ENCODE measurements at places on chromosomes 12 and 14.

DNA sequence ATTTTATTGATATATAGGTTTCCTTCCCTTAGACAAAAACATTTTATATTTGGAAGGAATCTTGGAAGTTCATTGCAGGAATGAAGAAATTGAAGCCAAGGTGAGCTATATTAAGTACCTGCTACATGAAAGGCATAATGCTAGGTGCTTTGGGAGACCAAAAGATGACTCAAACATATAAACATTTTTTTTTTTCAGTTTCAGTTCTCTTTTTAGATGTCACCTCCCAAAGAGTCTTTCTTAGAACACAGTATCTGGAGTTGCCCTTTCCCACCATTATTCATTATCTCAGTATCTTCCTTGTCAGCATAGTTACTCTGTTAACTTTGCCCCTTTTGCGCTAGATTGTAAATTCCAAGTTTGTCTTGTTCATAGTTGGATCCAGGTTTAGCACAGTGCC, 1.1 kb downstream of the LIN52 start:
- DNase-seq: no peak

DNA sequence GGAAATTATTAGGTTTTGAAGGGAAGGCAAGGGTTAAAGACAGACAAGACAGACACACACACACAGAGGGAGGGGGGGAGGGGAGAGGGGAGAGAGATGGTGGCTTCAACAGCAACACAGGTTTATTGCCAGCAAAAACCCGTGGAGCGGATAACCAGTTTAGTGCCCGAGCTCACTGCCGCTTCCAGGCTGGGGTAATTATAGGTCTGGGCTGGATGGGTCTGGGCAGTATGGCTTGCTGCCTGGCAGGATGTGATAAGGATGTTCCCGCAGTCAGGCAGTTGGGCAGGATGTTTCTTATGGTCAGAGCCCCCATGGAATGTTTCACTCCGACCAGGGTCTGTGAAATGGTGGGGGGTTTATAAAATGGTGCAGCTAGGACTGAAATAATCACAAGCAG, 4.4 kb upstream of the TDRD9 start:
- no peak for DNase-seq

DNA sequence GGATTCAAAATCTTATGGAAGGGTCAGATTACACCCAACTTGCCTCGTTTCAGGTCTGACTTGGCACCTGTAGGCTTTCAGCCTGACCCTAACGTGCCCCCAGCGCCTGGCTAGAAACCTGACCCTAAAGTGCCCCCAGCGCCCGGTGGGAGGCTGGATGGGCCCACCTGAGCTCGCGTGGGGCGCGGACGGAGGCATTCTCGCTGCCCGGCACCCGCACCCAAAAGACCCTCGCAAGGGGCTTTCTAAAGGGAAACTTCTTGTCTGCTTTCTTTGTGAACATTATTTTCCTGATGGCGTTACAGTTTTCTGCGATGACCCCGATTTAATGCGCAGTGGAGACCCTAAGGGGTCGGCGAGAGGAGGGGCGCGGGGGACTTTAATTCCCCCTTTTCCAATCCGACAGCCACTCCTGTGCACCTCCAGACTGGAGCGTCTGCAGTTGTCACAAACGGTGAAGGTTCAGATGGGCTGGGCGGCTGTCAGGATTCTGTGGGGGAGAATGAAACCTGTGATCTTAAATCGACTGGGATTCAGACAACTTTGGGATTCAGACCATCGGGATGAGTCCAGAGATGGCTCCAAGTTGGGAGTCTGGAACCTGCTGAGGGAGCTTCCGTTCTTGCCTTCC, 751 bp upstream of the HRK start:
- DNase-seq: no peak

DNA sequence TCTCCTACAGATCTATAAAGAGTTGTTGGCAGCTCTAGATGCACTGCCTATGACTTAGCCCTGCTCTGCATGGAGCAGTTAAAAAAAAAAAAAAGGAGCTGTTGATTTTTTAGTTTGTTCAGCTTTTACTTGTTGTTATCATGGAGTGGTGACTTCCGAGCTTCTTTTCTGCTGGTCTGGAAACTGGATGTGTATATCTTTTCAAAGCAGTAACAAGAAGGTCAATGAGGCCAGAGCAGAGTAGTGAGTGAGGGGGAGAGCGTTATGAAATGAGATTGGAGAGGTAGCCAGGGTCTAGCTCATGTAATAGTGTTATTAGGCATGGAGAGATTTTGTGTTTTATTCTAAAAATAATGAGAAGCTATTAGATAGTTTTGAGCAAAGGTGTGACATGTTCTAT, 13.2 kb upstream of the TUBA1B start:
- DNase-seq: no peak

- no peak for DNase-seq
Observed at GRCh38 chr12:21631367-21631766, 26.3 kb downstream of the LDHB start.

DNA sequence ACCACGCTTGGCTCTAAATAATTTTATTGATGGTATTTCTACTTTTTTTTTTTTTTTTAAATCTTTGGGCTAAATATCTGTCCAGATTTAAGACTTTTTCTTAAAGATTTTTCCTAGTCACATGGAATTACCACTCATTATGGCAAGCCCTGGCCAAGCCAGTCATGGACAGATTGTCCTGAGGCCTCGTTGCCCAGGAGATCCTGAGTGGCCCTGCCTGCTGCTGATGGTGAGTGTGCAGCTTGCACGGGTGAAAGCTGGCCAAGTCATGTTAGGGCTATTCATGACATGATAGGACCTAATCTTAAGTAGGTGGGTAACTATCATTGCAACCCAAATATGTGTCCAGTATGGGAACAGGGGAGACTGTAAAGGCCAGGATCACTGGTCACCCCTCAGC, 27.8 kb downstream of the GUCY2C start:
- DNase-seq: no peak

DNA sequence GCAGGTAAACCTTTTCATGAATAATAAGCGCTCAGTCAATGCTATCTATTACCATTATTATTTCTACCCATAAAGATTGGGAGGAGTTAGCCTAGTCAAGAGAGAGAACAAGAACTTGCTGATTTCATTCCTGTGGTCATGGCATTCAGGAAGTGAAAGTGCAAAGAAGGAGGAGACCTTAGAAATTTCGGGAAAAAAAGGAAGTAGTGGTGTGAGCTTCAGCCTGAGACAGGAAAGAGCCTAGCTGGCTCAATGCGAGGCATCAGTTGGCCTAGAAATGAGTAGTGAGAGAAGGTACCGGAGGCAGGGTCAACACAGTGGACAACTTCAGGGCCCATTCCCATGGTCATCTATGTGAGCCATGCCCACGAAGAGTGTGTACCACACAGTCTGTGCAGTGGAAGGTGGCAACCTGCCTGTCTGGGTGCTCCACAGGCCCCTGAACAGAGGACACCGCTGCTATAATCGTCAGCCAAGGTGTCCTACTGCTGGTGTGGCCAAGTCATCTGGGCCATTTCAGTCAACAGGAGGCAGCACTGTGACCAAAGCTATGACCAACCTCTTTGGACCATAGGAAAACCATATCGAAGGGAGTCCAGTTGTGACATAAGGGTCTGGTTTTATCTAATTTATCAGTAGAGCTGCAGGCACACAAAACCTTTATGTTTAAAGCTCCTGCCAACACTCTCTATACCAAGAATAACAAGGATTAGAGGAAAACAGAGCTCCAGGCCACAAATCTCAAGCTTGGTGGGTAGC, 16.2 kb upstream of the STON2 start:
- no peak for DNase-seq

DNA sequence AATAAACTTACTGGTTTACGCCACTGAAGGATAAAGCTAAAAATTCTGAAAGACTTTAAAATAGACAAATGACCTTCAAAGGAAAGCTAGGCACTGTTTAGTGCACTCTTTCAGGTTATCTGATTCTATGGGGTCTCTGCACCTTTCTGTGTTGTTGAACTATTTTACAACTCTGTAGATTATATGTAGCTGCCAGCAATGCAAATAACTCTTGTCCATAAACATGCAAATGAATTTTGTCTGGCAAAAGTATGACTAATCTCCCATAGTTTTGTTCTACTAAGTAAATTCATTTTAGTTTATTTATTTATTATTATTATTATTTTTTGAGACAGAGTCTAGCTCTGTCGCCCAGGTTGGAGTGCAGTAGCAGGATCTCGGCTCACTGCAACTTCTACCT, 266.3 kb upstream of the CCDC196 start:
- no peak for DNase-seq

DNA sequence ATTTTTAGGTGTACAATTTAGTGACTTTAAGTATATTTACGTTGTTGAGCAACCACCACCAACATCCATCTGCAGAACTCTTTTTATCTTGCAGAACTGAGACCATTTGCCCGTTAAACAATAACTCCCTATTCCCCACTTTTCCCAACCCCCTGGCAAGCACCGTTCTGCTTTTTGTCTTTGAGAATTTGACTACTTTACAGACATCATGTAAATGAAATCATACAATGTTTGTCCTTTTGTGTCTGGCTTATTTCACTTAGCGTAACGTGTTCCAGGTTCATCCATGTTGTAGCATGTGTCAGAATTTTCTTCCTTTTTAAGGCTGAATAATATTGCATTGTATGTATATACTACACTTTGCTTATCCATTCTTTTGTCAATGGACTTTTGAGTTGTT, 201.5 kb downstream of the DACT1 start:
- DNase-seq: no peak

GRCh38 chr12:27968972-27969623, 3.4 kb downstream of the PTHLH start:
- DNase-seq: peak; percentile 21

DNA sequence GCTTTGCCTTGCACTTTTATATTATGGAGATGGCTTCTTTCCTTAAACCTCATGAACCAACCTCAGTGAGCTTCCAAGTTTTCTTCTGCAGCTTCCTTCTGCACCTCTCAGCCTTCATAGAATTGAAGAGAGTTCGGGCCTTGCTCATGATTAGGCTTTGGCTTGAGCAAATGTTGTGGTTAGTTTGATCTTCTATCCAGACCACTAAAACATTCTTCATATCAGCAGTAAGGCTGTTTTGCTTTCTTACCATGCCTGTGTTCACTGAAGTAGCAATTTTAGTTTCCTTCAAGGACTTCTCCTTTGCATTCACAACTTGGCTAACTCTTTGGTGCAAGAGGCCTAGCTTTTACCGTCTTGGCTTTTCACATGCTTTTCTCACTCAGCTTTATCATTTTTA, 125.4 kb downstream of the SNAPC1 start:
- no peak for DNase-seq

GRCh38 chr12:124191024-124191359, 103.9 kb upstream of the RFLNA start:
- peak; percentile 44 for DNase-seq

- no peak for DNase-seq
Observed at GRCh38 chr14:22178333-22178839, 410.6 kb downstream of the DAD1 start.

DNA sequence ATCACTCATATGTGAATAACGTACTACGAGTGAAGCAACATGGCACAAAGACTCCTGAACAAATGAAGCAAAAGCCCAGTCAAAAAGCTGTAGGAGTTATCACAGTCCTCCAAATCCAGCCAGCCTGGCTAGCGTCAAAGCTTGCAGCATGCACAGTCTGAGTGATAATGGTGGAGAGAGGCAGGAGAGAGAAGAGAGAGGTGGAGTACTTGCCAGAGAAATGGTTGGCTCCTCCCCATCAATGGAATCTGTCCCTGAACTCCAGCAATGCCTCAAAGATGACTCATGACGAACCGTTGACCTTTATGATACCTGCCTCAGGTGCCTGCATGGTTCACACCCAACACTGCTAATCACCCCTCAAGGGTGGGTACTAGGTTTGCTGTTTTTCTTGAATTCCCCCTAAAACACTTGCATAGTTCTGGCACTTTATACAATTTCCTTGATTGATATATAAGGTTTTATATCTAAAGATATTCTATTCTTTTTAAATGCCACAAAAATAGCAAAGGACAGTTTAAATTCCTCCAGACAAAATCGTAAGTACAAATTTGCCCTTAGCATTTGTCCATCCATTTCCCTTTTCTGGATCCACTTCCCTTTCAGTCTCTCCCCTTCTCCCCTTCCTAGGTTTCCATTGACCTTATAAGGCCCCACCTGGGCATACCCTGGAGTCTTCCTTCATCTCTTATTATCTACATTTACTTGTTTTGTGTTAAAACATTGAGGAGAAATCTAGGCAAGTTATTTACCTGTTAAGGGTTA, 10.2 kb downstream of the ARHGDIB start:
- DNase-seq: no peak

DNA sequence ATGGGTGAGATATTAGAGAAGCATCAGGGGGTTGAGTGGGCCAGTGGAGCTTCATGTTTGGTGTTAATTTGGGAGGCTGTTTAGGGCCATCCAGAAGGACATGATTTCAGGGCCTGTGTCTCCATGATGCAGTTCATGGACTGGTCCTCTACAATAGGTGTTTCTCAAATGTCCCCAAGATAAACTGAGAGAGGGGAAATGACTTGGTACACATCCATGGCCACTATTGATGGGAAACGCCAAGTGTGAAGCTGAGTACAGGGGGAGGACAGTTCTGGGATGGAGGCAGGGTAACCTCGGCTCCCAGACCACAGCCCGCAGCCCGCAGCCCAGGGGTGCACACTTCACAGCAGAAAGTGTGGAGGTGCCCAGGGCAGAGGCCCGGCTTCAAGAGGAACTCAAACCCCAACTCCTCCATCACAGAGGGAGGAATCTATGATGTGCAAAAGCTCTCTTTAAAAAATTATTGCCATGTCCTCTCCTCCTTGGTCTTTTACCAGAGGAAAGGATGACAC, 33.3 kb downstream of the CACNA2D4 start:
- DNase-seq: no peak

- no peak for DNase-seq
Observed at GRCh38 chr12:75257510-75257909, 47.9 kb upstream of the KCNC2 start.

- DNase-seq: no peak
Observed at GRCh38 chr12:124792156-124792555, 71.5 kb downstream of the SCARB1 start.

Data from fibroblast of skin of right quadriceps (primary cell).